ENCODE measurements at places on chromosomes 5 and 9.

- no peak for DNase-seq
Measured at GRCh38 chr9:35526087-35526801, 36.3 kb downstream of the RUSC2 start.

DNA sequence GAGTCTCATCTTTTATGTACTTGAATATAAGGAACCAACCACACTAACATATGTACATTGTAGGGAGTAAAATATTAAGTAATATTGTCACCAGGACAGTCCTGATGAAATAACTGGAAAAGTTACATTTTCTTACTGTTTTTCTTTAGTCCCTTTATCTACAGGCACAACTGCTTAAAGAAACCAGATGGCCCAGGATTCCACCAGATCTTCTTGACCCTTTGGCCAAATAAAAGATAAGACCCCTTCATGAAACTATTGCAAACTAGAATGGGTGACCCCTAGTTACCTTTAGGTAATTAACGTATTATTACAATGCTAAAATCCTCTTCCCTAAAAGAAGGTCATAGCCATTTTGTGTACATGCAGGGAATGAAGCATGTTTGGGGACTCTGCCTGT, 106.3 kb upstream of the FTMT start:
- DNase-seq = no peak

DNA sequence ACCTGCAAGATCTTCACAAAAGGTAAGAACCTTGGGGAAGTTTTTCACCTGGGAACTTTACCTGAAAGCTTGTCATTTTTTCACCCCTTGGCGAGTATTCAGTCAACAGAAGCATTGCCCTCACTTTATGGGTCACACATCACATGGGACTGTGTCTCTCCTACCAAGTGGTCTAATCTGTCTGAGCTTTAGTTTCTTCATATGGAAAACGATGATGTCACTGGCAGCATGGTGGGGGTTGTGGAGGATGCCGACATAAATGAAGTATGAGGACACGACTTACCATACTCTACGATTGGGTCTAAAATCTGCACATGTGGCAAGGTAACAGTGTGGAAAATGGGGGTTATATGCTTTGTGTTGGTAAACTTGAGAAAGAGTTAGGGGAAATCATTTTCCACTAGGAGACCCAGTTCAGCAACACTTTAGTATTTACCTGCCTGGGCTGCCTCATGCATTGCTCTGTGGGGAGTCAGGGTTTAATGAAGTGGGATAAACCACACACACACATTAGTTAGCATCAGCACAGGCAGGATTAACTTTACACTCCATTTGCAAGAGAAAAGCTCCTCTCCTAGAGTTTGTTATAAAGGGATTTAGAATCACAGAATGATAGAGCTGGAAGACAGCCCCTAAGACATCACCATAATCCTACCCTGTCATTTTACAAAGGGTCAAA, 19.8 kb upstream of the PAX5 start:
- no peak for DNase-seq

GRCh38 chr5:191036-191948, at the start of gene LRRC14B:
LRRC14B (plus strand) TSS chr5:191495; CDS start chr5:191539, 44 bp downstream.
- no peak for DNase-seq

DNA sequence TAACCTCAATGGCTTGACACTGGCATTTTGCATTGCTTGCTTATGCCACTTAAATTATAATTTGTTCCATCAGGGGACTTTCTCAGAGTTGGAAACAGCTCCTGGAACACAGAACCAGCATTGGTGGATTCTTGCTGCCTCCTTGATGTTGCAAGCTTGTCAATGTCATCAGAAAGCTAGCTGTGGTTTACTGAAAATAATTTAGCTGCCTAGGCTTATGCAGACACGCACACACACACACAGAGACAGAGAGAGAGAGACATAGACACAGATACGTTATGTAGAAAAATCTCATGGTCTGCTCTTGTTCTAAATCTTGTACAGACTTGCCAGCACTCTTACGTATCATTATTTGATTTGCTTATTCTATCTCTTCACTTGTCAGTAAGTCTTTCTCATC, 78.0 kb downstream of the HMHB1 start:
- no peak for DNase-seq

DNA sequence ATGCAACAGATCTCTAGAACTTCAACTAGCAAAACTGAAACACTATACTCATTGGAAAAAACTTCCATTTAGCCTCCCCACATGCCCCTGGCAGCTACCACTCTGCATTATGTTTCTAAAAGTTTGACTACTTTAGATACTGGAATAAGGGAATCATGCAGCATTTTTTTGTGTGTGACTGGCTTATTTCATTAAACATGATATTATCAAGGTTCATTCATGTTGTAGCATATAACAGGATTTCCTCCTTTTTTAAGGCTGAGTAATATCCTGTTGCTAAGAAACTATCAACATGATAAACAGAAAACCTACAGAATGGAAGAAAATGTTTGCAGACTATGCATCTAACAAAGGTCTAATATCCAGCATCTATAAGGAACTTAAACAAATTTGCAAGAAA, 597.9 kb downstream of the DMRTA1 start:
- no peak for DNase-seq

GRCh38 chr9:125485471-125486151, 221.4 kb downstream of the MAPKAP1 start:
- DNase-seq = no peak

- DNase-seq = no peak
Measured at GRCh38 chr5:440401-441201, 2.4 kb upstream of the EXOC3 start.

DNA sequence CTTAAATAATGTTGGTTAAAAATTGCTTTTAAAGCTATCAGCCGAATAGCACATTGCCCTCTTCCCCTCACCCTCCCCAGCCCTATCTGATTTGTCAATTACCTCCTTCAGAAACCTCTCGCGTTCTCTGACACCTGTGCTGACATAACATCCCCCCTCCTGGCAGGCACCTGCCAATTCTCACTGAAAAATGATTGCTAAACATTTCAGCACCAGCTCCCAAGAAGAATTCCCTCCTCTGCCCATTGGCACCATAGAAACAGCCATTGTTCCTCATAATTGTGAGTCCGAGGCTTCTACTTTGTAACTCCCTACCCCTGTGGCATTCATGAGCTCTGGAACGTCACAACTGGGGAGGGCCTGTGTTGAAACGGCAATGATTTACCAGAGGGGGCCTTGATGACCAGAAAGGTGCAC, 20.2 kb downstream of the CDH6 start:
- no peak for DNase-seq

DNA sequence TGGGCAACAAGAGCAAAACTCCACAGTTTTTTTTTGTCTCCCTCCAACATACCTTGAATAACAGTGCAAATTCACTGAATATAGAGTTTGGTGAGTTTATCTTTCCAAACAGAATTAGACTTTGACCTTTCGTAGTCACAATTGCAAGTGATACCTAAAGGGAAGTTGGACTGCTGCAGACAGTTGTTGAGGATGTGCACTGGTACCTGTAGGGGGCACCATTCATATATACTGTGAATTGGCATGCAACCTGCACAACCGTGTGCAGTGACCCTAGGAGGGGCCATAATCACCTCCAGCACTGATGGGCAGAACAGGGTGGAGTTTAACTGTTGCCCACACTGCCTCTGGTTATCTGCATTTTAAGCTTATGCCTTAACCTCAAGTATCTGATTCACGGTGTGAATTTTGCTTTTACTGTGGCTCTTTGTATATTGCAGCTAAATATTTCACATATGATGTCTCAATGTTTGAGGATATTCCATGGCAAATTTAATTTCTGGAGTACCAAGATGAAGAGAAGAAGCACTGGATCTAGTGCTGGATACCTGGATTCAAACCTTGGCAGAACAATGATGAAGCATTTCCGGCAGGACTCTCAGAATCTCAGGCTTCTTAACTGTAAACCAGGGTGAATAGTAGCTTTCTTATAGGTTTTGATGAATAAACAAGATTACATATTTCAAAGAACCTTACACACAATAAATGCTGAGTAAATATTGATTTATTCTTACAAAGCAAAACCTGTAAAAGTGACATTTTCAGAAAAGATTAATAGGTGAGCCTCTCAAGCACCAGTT, 144.3 kb downstream of the ACTBL2 start:
- no peak for DNase-seq

DNA sequence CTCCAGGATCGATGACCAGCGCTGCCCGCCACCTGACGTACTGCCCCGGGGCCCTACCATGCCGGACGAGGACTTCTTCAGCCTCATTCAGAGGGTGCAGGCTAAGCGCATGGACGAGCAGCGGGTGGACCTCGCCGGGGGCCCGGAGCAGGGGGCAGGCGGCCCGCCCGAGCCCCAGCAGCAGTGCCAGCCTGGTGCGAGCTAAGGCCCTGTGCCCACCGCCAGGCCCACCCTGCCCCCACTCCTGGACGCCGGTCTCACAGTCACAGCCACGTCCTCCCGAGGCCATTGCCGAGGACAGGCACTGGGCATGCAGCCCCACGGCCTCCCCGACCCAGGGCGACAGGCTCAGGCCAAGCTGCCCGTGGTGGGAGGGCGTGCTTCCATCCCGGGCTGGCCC, 5.5 kb downstream of the DNLZ start:
- no peak for DNase-seq

- DNase-seq = no peak
Measured at GRCh38 chr9:132238992-132239391, 77.1 kb downstream of the NTNG2 start.

DNA sequence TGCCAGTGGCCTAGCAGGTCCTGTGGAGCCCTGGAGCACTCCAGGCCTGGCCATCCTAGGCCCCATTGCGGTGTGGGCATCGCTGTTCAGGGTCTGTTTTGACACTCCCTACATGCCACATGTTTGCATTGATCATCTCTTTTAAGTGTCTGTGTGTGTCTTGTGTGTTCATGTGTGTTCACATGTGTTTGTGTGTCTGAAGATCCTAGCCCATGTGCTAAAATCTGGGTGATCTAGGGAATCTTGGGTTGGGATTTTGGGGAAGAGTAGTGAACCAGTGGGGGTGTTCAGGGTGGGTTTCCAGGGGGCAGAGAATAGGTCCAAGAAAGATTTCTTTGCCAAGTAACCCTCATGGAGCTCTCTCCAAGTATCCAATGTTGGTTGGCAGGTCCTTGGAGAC, 8.4 kb downstream of the PSD2 start:
- no peak for DNase-seq

- DNase-seq = no peak
Measured at GRCh38 chr9:8346296-8346695, 546.7 kb upstream of the DMAC1 start.

GRCh38 chr9:21991072-21991959, 2.9 kb downstream of the CDKN2A start:
- no peak for DNase-seq

DNA sequence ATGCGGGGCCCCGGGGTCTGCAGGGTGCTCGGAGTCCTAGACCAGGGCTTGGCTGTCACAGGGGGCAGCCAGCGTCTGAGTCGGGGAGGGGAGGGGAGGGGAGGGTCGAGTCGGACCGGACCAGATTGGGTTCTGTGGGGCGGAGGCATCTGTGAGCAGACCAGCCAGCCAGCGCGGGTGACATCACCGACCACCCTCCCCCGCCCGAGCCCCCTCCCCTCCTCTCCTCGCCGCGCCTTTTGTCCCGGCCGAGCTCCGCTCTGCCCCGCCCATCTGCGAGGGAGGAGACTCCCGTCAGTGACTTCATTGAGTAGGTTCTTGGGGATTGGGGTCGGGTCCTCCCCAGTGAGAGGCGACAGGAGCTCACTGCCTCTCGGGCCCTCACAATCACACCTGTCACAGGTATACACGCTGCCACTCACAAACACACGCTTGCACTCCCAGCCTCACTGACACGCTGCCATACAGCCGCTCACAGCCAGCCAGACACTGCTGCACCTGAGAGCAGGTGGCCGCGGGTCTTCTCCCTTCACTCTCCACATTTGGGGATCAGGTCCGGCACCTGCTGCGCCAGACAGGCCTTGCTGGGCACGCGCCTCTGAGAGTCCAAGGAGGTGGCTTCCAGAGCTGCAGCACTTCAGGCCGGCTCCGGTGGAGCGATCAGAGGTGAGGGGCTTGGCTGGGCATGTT, 546 bp downstream of the DNAJB5 start:
- no peak for DNase-seq

DNA sequence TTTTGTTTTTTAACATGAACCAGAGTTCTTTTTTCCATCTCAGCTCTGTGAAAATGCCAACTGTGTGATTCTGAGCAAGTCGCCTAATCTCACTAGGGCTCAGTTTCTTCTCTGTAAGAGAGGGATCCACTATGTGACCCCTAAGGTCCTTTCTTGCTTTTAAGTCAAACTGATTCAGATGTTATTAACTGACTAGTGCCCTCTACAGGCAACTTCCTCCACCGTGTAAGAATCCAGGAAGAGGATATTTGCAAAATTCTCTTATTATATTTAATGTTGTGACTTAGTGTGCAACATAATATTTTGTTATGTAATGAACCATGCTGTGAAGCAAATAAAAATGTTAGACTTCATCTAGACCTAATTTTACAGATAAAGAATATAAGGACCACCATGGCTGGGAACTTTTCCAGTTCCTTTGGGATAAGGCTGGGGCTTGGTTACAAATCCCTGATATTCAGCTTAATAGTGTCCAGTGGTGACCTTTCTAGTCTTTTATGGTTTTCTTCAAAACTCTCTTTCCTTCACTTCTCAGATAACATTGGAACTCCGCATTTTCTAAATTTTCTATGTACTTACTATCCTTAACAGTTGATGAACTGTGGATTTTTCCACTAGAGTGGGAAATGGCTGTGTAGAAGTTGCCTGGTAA, 244.7 kb downstream of the PIK3R1 start:
- DNase-seq = peak; percentile 5

GRCh38 chr9:137316012-137316981, 14.2 kb upstream of the NRARP start:
- no peak for DNase-seq

- DNase-seq = no peak
Measured at GRCh38 chr5:64299805-64300204, 134.2 kb downstream of the RNF180 start.

DNA sequence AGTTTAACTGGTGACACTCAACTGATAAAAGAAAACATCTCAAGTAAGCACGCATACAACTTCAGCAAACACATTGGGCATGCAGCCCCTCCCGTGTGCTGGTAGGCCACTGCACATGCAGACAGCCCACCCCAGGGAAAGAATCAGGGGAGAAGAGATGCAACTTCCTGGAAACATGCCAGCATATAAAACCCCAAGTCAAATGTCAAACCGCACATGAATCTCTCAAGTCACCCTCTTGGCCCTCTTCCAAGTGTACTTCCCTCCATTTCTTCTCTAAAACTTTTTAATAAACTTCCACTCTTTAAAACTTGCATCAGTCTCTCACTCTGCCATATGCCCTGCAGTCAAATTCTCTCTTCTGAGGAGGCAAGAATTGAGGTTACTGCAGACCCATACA, 732.7 kb downstream of the SEMA5A start:
- no peak for DNase-seq

- no peak for DNase-seq
Measured at GRCh38 chr5:170126061-170126460, 20.4 kb downstream of the FOXI1 start.

DNA sequence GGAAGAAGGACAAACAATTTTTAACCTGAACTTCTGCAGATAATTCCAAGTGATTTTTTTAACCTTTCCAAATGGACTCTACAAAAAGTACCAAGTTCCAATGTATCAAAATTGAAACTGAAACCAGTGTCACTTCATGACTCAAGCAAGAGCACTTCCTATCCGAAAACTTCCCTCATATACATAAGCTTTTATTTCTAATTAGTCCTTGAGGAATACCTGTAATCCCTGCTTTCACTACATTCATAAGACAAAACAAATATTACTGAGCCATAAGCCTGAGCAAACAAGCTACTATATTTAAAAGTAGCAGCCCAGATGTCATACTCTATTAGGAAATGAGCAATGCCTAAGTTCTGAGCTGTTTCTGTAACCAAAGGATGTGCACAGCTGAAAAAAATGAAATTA, 224.4 kb downstream of the EBF1 start:
- DNase-seq = no peak

Data from stimulated activated CD8-positive, alpha-beta memory T cell treated with anti-CD3 and anti-CD28 coated beads, Interleukin-2, amount 100 ng/mL, for 48 hours (primary cell).